ENCODE measurements at places on chromosomes 2 and 18. TPM values are rescaled to one million over a fixed set of nuclear protein-coding genes. Genes with fewer than 3 reads are reported as not detected.

CTAGE1 gene
- not detected for polyA plus RNA-seq

PIEZO2 gene
- polyA plus RNA-seq, result 0.61 TPM

MC2R gene
- polyA plus RNA-seq, result not detected

AFF3 gene
- polyA plus RNA-seq, result 8.5 TPM

DUSP19 gene
- polyA plus RNA-seq, result 0.88 TPM

TDRD15 gene
- polyA plus RNA-seq, result 0.02 TPM

SLC9A2 gene
- polyA plus RNA-seq, result not detected

ARL4C gene
- 24.4 TPM for polyA plus RNA-seq

STRN gene
- 2.9 TPM for polyA plus RNA-seq

GALNT14 gene
- polyA plus RNA-seq, result 3.6 TPM

SPDYA gene
- 0.06 TPM for polyA plus RNA-seq

PXDN gene
- 1.9 TPM for polyA plus RNA-seq

SP5 gene
- polyA plus RNA-seq, result 0.06 TPM

DHRS9 gene
- polyA plus RNA-seq, result 2.3 TPM
